Kidney epithelial cell (primary cell): ENCODE measurements at places on chromosomes 5 and 9. TPM values are rescaled to one million over a fixed set of nuclear protein-coding genes. Genes with fewer than 3 reads are reported as not detected.

SCGB3A1 gene
- 3.7 TPM in 1 of 2 replicates, not detected in the other for total RNA-seq

TRIM36 gene
- total RNA-seq, result 5.0 and 7.9 TPM in 2 replicates

SPATA31A3 gene
- total RNA-seq, result not detected in 2 replicates

WDR36 gene
- 35.7 and 36.7 TPM in 2 replicates for total RNA-seq

SLC27A6 gene
- total RNA-seq, result 1.2 and 1.6 TPM in 2 replicates

IL13 gene
- total RNA-seq, result not detected in 2 replicates

CARD9 gene
- 1.9 and 2.0 TPM in 2 replicates for total RNA-seq

MOB3B gene
- 1.4 and 1.9 TPM in 2 replicates for total RNA-seq

NTNG2 gene
- 0.42 and 0.89 TPM in 2 replicates for total RNA-seq

ADAMTS16 gene
- 1.8 and 2.8 TPM in 2 replicates for total RNA-seq

CER1 gene
- not detected in 2 replicates for total RNA-seq

LCN6 gene
- not detected in 2 replicates for total RNA-seq

GOLGA2 gene
- total RNA-seq, result 69.9 and 75.8 TPM in 2 replicates

TMC1 gene
- total RNA-seq, result not detected in 2 replicates

SIMC1 gene
- total RNA-seq, result 11.5 and 15.7 TPM in 2 replicates

CDC25C gene
- 1.9 and 2.0 TPM in 2 replicates for total RNA-seq

DELE1 gene
- 62.3 and 74.1 TPM in 2 replicates for total RNA-seq
